Omental fat pad (tissue), 4 donors: ENCODE measurements at places on chromosomes 6 and 20.

DNA sequence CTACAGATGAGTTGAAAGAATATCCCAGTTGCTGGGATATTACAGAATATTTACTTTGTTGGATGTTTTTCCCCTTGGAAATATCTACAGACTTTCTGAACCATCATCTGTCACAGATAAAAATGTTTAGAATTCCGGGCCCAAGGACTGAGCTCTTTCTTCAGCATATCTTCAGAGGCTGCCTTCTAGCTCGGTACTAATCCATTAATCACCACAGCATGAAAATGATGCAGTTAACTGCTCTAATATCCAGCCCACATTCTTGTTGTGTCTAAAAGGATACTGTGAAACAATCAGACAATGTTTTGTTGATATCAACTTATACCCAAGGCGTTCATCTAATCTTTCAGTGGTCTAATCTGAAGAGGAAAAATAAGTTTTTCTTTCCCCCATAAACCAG, 247.4 kb downstream of the TBC1D32 start:
- no peak for DNase-seq

- DNase-seq: no peak
Observed at GRCh38 chr20:22312744-22313346, 271.5 kb downstream of the FOXA2 start.

GRCh38 chr6:14278006-14278405, 160.4 kb downstream of the CD83 start:
- DNase-seq: no peak

GRCh38 chr6:1144842-1145767, 166.8 kb upstream of the FOXQ1 start:
- no peak for DNase-seq

DNA sequence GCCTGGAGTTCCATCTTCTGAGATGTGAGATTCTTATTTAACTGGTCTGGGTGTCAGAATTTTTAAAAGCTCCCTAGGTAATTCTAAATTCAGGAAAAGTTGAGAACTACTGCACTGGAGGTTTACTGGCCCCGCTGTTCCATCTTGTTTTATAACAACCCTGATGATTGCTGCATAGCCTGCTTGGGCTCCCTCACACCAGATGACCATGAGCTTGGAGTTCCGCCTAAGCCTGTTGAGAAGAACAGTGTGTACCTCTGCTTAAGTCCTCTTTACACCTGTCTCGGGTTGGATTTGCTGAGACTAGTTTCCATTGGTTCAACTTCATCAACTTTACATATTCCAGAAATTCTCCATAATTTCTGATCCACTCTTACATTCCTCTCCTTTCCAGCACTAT, 77.9 kb downstream of the FKBP5 start:
- DNase-seq: no peak

- DNase-seq: no peak
Observed at GRCh38 chr6:53161481-53162009, 12.9 kb upstream of the GCM1 start.

GRCh38 chr6:69942485-69942884, 76.1 kb downstream of the COL19A1 start:
- no peak for DNase-seq

GRCh38 chr20:16224836-16225235, 348.4 kb downstream of the KIF16B start:
- DNase-seq: no peak

- no peak for DNase-seq
Observed at GRCh38 chr6:108238322-108238721, 22.5 kb downstream of the SNX3 start.

GRCh38 chr20:50721881-50722281, 9.5 kb upstream of the PARD6B start:
- no peak for DNase-seq
